CD14-positive monocyte (primary cell): ENCODE measurements at places on chromosomes 7 and 10. TPM values are rescaled to one million over a fixed set of nuclear protein-coding genes. Genes with fewer than 3 reads are reported as not detected.

GRCh38 chr10:79487296-79488194 lies 24.8 kb upstream of the EIF5AL1 start:
- no peaks in the 10 kb centered on the region for H3K4me1 ChIP-seq
- no peaks in the 10 kb centered on the region for H3K36me3 ChIP-seq
- DNase-seq: peak; percentile 25
- H3K4me3 ChIP-seq: no peak overlapping the region

GRCh38 chr7:66099551-66100407 lies 14.9 kb upstream of the CRCP start:
- H3K27ac ChIP-seq: no peak overlapping the region
- no peak for DNase-seq
- no peaks in the 10 kb centered on the region for H3K27me3 ChIP-seq
- peak overlapping the region; percentile 14 for H3K4me3 ChIP-seq
- no peaks in the 10 kb centered on the region for H3K36me3 ChIP-seq

DNA sequence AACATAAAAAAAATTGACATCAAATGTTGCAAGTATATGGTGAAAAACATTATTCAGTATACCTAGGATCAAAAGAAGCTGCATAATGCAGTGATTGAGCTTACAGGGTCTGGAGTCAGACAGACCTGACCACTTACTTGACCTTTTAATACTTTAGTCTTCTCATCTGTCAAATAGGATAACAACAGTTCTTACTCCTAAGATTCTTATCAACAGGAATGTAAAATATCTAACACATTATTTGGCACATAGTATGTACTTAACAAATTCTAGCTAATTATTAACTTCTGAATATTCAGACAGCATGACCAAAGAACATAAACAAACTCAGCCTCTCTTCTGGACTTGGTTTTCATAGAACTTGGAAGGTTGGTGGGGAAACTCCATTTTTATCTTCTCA lies 45.6 kb upstream of the PIP4K2A start:
- H3K27ac ChIP-seq: no peak overlapping the region
- peaks cover 7% of the 10 kb centered on the region for H3K4me1 ChIP-seq
- no peak overlapping the region for H3K4me3 ChIP-seq
- H3K27me3 ChIP-seq: no peaks in the 10 kb centered on the region

GRCh38 chr7:29424295-29424983 lies 139.2 kb upstream of the PRR15 start:
- H3K4me3 ChIP-seq: no peak overlapping the region
- no peaks in the 10 kb centered on the region for H3K36me3 ChIP-seq

The ASIC3 gene
- not detected for polyA plus RNA-seq

- no peaks in the 10 kb centered on the region for H3K4me1 ChIP-seq
- H3K27me3 ChIP-seq: no peaks in the 10 kb centered on the region
- no peak for DNase-seq
- H3K27ac ChIP-seq: no peak overlapping the region
- H3K4me3 ChIP-seq: no peak overlapping the region
These were observed 34.9 kb downstream of the COA1 start for GRCh38 chr7:43694399-43694748.

DNA sequence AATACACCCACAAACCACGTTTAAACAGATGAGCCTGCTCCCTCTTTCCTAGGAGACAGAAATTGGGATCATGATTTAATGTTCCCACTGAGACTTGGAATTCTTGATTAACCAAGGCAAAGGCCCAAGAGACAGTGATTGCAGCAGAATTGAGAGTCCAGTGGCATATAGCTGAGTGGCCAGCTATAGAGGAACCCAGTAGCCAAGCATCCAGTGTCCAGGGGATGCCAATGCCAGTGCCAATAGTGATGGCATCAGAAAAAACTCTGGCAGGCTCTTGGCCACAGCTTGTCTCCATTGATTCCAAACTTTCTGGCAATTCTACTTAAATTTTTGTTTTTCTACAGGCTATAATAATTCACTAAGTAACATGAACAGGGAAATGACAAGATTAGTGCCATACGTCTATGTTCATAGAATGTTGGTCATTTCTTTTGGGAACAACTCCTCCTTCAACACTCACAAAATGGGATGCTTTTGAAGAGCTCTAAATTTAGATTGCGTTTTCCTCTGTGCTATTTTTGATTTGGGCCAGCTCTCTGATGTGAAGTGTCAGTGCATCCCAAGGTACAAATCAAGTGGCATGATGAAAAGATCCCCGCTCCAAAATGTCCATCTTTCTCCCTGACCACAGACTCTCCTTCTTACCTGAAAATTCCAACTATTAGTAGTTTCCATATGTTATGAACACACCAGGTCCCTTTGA lies 83.1 kb upstream of the A1CF start:
- no peak for DNase-seq
- no peaks in the 10 kb centered on the region for H3K4me1 ChIP-seq
- H3K27me3 ChIP-seq: no peaks in the 10 kb centered on the region

The ZCWPW1 gene
- 1.2 TPM for polyA plus RNA-seq

- no peak for DNase-seq
- no peaks in the 10 kb centered on the region for H3K4me1 ChIP-seq
- no peak overlapping the region for H3K27ac ChIP-seq
- no peaks in the 10 kb centered on the region for H3K36me3 ChIP-seq
- no peaks in the 10 kb centered on the region for H3K27me3 ChIP-seq
- no peak overlapping the region for H3K4me3 ChIP-seq
These were observed 704.0 kb upstream of the IGFBP3 start for GRCh38 chr7:46625032-46625431.

The PLCE1 gene
- not detected in 2 replicates for polyA plus RNA-seq

GRCh38 chr7:102277901-102278300 lies 8.8 kb upstream of the SH2B2 start:
- H3K4me1 ChIP-seq: peaks cover 4% of the 10 kb centered on the region
- H3K36me3 ChIP-seq: no peaks in the 10 kb centered on the region
- no peaks in the 10 kb centered on the region for H3K27me3 ChIP-seq
- no peak for DNase-seq
